ENCODE measurements at places on chromosomes 1 and 21. TPM values are rescaled to one million over a fixed set of nuclear protein-coding genes. Genes with fewer than 3 reads are reported as not detected.

The MFAP2 gene
- 51.9 TPM for total RNA-seq

The PPFIA4 gene
- 215 TPM for total RNA-seq

The KIF2C gene
- 11.0 TPM for total RNA-seq

The CD55 gene
- total RNA-seq: 14.6 TPM

The PYGO2 gene
- 48.0 TPM for total RNA-seq

The RNU1-1 gene
- total RNA-seq: under 0.01 TPM

The CAPN8 gene
- not detected for total RNA-seq

The BRDT gene
- not detected for total RNA-seq

The KCND3 gene
- total RNA-seq: 0.35 TPM

The CD34 gene
- 0.27 TPM for total RNA-seq

The OR2T35 gene
- total RNA-seq: not detected

- no peak overlapping the region for H3K27ac ChIP-seq
- no peaks in the 10 kb centered on the region for H3K4me1 ChIP-seq
- no peaks in the 10 kb centered on the region for H3K36me3 ChIP-seq
- H3K27me3 ChIP-seq: no peaks in the 10 kb centered on the region
- no peak overlapping the region for H3K4me3 ChIP-seq
- no peak for DNase-seq
These were observed 26.5 kb downstream of the GPR137B start for GRCh38 chr1:236168716-236169429.

- no peaks in the 10 kb centered on the region for H3K27me3 ChIP-seq
- no peaks in the 10 kb centered on the region for H3K4me1 ChIP-seq
- H3K36me3 ChIP-seq: no peaks in the 10 kb centered on the region
- no peak overlapping the region for H3K27ac ChIP-seq
These were observed 195.9 kb upstream of the GALNT2 start for GRCh38 chr1:229871078-229871676.

- H3K36me3 ChIP-seq: no peaks in the 10 kb centered on the region
- H3K27ac ChIP-seq: no peak overlapping the region
- H3K4me3 ChIP-seq: no peak overlapping the region
These were observed 14.7 kb downstream of the PDXK start for GRCh38 chr21:43733529-43734071.

- no peak overlapping the region for H3K4me3 ChIP-seq
- H3K36me3 ChIP-seq: no peaks in the 10 kb centered on the region
- no peaks in the 10 kb centered on the region for H3K4me1 ChIP-seq
- H3K27ac ChIP-seq: no peak overlapping the region
These were observed 256.3 kb upstream of the DUSP10 start for GRCh38 chr1:221998186-221998612.

GRCh38 chr21:41703857-41704501 is 62.9 kb downstream of the RIPK4 start:
- H3K4me3 ChIP-seq: no peak overlapping the region
- H3K36me3 ChIP-seq: no peaks in the 10 kb centered on the region
- no peaks in the 10 kb centered on the region for H3K27me3 ChIP-seq
- DNase-seq: no peak
- H3K27ac ChIP-seq: no peak overlapping the region
- H3K4me1 ChIP-seq: peaks cover 3% of the 10 kb centered on the region

DNA sequence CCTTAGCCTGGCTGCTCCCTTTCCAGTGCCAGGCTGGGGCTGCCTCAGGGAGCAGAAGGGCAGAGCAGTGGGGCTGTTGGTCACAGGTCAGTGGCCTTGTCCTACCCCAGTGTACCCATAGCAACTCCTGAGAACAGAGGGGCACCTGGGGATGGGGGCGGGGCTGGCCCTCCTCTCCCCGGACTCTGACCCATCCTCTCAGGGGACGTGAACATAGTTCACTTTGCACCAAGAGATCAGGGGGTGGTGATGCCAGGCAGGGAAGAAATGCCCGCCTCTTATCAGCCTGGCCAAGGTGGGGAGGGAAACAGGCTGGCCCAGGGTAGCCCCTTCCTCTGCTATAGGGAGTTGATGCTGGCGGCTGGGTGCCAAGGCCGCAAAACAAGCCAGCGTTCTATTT is 4.9 kb downstream of the ETNK2 start:
- no peak overlapping the region for H3K27ac ChIP-seq
- no peaks in the 10 kb centered on the region for H3K27me3 ChIP-seq
- H3K4me3 ChIP-seq: no peak overlapping the region
- H3K36me3 ChIP-seq: no peaks in the 10 kb centered on the region
- DNase-seq: no peak
- no peaks in the 10 kb centered on the region for H3K4me1 ChIP-seq

GRCh38 chr1:94641990-94642389 is 100.4 kb upstream of the F3 start:
- no peaks in the 10 kb centered on the region for H3K36me3 ChIP-seq
- no peaks in the 10 kb centered on the region for H3K27me3 ChIP-seq
- no peak for DNase-seq
- H3K27ac ChIP-seq: no peak overlapping the region
- H3K4me3 ChIP-seq: no peak overlapping the region

- no peaks in the 10 kb centered on the region for H3K27me3 ChIP-seq
- no peak for DNase-seq
- H3K36me3 ChIP-seq: no peaks in the 10 kb centered on the region
These were observed 46.5 kb downstream of the LUZP1 start for GRCh38 chr1:23122023-23122748.

- H3K27me3 ChIP-seq: no peaks in the 10 kb centered on the region
- no peaks in the 10 kb centered on the region for H3K36me3 ChIP-seq
- no peaks in the 10 kb centered on the region for H3K4me1 ChIP-seq
- no peak for DNase-seq
- no peak overlapping the region for H3K4me3 ChIP-seq
- H3K27ac ChIP-seq: no peak overlapping the region
These were observed 32.8 kb upstream of the EPS15 start for GRCh38 chr1:51551848-51552296.

DNA sequence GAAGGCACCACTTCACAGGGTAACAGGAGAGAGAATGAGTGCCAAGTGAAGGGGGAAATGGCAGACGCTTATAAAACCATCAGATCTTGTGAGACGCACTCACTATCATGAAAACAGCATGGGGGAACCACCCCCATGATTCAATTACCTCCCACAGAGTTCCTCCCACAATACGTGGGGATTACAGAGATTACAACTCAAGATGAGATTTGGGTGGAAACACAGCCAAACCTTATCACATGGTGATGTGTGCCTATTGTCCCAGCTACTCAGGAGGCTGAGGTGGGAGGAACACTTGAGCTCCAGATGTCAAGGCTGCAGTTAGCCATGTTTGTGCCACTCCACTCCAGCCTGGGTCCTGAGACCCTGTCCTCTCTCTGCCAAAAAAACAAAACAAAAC is 56.0 kb upstream of the DSCAM start:
- DNase-seq: no peak
- H3K4me1 ChIP-seq: no peaks in the 10 kb centered on the region
- no peaks in the 10 kb centered on the region for H3K36me3 ChIP-seq
- no peak overlapping the region for H3K27ac ChIP-seq
- peaks cover 4% of the 10 kb centered on the region for H3K27me3 ChIP-seq

- no peak overlapping the region for H3K27ac ChIP-seq
- H3K36me3 ChIP-seq: no peaks in the 10 kb centered on the region
- no peak for DNase-seq
- H3K27me3 ChIP-seq: no peaks in the 10 kb centered on the region
- H3K4me3 ChIP-seq: no peak overlapping the region
These were observed 54.3 kb downstream of the NGF start for GRCh38 chr1:115283681-115284146.

DNA sequence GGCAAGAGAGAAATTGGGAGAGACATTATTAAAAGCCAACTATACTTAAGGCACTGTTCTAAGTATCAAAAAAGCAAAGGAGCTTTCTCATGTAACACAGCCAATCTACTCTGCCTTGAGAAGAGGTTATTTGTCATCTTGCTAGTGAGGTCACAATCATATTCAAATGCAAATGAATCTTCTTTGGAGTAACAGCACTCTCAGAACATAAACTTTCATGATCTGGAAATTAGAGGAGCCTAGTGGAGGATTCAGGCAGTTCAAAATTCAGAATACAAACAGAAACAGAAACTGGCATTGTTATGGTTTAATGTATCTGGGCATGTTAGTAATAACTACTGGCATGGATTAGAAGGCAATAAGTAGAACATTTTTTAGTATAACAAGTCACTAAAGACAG is 57.4 kb downstream of the ARID4B start:
- H3K27ac ChIP-seq: peak overlapping the region; percentile 16
- H3K4me3 ChIP-seq: no peak overlapping the region
- H3K36me3 ChIP-seq: no peaks in the 10 kb centered on the region
- H3K27me3 ChIP-seq: no peaks in the 10 kb centered on the region
- DNase-seq: no peak

GRCh38 chr1:193241132-193241827 is 54.9 kb upstream of the B3GALT2 start:
- no peak overlapping the region for H3K27ac ChIP-seq
- peaks cover 2% of the 10 kb centered on the region for H3K36me3 ChIP-seq
- DNase-seq: no peak
- no peak overlapping the region for H3K4me3 ChIP-seq
- H3K27me3 ChIP-seq: no peaks in the 10 kb centered on the region

DNA sequence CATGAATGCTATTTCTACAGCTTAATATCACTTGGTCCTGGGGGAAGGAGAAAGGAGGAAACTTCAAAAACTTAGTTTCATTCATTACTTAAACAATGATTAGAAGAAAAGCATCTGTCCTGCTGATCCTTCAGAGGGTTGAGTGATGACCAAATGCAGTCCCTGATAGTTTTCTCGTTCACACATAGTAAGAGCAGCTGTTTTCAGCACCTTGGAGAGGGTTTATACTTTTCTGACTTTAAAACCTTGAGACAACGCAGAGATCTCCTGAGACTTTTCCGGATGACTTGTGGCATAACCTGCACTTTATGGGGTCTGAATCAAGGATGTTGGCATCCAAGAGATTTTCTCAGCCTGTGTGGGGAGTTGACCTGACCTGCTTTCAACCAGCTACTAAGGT is 94.0 kb upstream of the KCND3 start:
- peaks cover 14% of the 10 kb centered on the region for H3K27me3 ChIP-seq
- H3K27ac ChIP-seq: no peak overlapping the region
- no peak overlapping the region for H3K4me3 ChIP-seq

DNA sequence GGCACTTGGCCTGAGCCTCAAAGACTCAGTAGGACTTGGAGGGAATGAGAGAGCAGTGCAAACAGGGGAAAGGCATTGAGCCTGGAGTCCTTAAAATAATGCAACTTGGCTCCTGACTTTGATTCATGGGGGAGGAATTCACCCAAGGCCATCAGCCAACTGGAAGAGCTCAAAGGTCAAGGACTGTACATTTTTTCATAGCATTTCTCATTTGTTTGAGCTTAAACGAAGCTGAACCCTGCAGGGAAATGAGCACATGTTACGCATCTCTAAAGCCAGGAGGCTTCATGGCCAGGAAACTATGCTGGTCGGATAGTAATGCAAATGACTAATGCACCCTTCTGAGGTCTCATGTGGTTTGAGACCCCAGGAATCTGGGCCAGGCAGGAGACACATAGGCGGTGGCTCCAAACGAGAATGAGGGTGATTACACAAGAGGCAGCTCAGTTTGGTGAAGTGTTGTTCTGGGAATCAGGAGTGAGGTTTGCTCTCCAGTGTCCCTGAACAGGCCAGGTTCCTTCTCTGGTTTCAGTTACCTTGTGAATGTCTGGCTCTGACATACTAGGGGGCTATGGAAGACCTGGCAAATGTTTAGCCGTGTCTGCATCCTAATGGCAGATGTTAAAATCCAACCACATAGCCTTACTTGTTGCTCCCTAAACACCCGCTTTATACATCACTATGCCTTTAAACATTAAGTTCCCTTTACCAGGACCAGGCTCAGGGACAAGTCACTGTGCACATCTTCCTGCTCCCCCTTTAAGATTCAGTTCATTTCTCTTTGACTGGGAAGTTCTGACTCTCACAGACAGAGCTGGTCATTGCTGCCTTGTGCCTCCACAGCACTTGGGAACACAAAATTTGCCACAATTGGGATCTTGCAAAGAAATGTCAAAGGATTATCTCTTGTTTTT is 503.9 kb upstream of the USP24 start:
- no peak overlapping the region for H3K27ac ChIP-seq
- no peaks in the 10 kb centered on the region for H3K36me3 ChIP-seq
- no peaks in the 10 kb centered on the region for H3K27me3 ChIP-seq
- H3K4me1 ChIP-seq: no peaks in the 10 kb centered on the region
- DNase-seq: peak; percentile 99

DNA sequence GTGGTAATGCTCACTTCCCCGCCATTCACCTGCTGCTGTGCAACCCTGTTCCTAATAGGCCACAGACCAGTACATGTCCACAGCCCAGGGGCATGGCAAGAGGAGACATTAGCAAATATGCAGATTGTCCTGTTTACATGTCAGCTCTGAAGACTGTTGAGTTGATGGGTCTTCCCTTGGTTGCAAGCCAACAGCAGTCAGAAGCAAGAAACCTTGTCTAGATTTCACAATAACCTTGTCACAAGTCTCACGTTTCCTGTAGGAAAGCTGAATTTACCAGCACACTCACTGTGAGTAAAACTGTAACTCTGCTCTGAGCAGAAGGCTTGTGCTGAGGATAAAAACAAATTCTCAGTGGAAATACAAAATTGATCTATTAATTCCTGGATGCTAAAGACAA is 195.1 kb downstream of the HLX start:
- no peak overlapping the region for H3K4me3 ChIP-seq
- DNase-seq: no peak
- H3K36me3 ChIP-seq: no peaks in the 10 kb centered on the region
- no peaks in the 10 kb centered on the region for H3K27me3 ChIP-seq

DNA sequence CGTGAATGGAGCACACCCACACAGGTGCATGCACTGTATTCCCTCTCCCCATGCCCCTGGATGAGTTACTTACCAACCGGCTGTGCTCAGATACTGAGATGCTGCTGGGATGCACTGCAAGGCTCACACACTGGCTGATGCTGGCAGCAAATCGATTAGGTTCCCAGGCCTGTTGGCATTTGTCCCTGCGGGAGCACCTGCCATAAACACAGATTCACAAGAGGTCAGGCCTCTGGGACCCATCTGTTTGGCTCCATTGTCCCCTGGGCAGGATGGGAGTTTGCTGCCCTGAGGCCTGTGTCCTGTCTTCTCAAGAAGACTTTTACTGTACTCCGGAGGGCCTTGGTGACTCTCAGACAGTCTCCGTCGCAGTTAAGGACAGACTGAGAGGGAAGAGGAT is 145.4 kb downstream of the PLXNA2 start:
- no peak overlapping the region for H3K4me3 ChIP-seq
- peaks cover 45% of the 10 kb centered on the region for H3K4me1 ChIP-seq
- DNase-seq: no peak
- H3K27ac ChIP-seq: no peak overlapping the region

- no peak overlapping the region for H3K4me3 ChIP-seq
- H3K36me3 ChIP-seq: no peaks in the 10 kb centered on the region
- H3K27me3 ChIP-seq: peaks cover 89% of the 10 kb centered on the region
- H3K27ac ChIP-seq: no peak overlapping the region
- H3K4me1 ChIP-seq: no peaks in the 10 kb centered on the region
These were observed 1.5 kb upstream of the GPR137B start for GRCh38 chr1:236140705-236141446.

DNA sequence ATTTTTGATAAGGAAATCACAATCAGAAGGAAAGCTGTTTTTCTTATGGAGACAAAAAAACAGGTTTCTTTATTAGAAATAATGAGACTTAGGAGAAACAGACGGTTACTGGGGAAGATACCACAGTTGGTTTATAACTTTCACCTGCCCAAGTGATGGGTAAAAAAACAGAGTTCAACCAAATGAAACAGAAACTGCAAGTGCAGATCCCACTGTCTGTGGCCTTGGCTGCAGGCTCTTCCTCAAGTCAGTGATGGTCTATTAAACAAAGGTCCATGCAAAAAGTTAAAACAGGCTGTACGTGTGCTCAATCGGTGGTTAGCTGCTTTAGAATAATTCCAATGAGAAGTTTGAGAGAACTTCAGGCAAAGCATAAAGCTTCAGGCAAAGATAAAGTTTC is 112.1 kb upstream of the NEGR1 start:
- no peak for DNase-seq
- H3K36me3 ChIP-seq: no peaks in the 10 kb centered on the region
- H3K27me3 ChIP-seq: no peaks in the 10 kb centered on the region
- H3K4me3 ChIP-seq: no peak overlapping the region
- no peaks in the 10 kb centered on the region for H3K4me1 ChIP-seq
- H3K27ac ChIP-seq: no peak overlapping the region
